ENCODE measurements at places on chromosomes 13 and 19. TPM values are rescaled to one million over a fixed set of nuclear protein-coding genes. Genes with fewer than 3 reads are reported as not detected.

Gene ZNF71
- total RNA-seq, result 10.5 TPM

Gene FGF22
- 0.28 TPM for total RNA-seq

Gene PEAK3
- 0.08 TPM for total RNA-seq

Gene HSD11B1L
- 4.7 TPM for total RNA-seq

Gene CBARP
- 4.6 TPM for total RNA-seq

Gene FAAP24
- total RNA-seq, result 14.0 TPM

Gene SIGLEC11
- total RNA-seq, result 0.04 TPM

Gene WDR87
- not detected for total RNA-seq

Gene ZNF730
- total RNA-seq, result not detected

Gene CEACAM6
- total RNA-seq, result 17.3 TPM

Gene RNF225
- 0.19 TPM for total RNA-seq

Gene ZNF491
- not detected for total RNA-seq

Gene TMEM272
- not detected for total RNA-seq

Gene FLT3
- not detected for total RNA-seq

Gene KCNC3
- 1.4 TPM for total RNA-seq

Gene NLRP7
- total RNA-seq, result not detected

Gene CGB3
- total RNA-seq, result not detected

Gene MAB21L1
- not detected for total RNA-seq

Gene ZNF701
- total RNA-seq, result 0.11 TPM

Gene TTC9B
- 0.25 TPM for total RNA-seq

Gene PRSS57
- total RNA-seq, result not detected

Gene IGLON5
- total RNA-seq, result 0.08 TPM

Gene CGB8
- 2.6 TPM for total RNA-seq

Gene ZNF136
- total RNA-seq, result 1.4 TPM

Gene MCF2L
- total RNA-seq, result 0.49 TPM

All from A549 treated with Mapracorat at 1 μM for 4 hours (cell line).